ENCODE measurements at places on chromosomes 11 and 22.
A peak's percentile ranks its signal among the peaks of the same experiment; 100 is the strongest.

DNA sequence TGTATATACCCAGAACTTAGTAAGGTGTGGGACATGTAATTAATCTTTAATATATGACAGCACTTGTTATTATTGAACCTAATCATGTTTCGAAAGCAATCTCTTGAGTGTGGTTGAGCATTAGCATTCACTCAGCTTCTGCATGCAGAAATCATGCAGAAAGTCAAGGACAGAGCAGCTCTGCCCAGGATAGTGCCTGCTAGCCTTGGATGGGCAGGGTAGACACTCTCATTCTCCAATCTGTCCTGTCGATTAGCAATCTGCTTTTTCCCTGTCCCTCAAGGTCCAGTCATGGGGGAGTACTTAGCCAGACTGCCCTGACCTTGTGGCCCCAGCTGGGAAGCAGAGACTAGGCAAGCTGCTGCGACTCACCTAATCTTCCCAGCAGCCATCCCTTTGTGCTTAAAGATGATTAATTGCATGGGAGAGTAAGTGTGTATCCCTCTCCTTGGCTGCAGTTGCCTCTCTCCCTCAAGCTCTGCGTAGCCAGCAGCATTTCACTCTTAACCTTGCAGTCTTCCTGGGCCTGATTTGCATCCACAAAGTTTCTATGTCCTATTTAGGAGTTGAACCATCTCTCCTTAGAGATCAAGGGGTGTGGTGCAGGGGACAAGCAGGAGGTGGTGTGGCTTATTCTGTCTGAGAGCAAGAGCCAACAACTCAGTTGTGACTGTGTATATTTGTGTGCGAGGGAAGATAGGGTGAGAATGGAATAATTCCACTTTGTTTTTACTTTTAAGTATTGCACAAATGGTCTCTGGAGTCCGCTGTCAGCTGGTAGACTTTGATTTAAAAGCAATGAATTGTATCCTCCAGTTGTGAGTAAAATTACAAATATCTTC lies 101.4 kb downstream of the FDX1 start:
- no peak for DNase-seq

DNA sequence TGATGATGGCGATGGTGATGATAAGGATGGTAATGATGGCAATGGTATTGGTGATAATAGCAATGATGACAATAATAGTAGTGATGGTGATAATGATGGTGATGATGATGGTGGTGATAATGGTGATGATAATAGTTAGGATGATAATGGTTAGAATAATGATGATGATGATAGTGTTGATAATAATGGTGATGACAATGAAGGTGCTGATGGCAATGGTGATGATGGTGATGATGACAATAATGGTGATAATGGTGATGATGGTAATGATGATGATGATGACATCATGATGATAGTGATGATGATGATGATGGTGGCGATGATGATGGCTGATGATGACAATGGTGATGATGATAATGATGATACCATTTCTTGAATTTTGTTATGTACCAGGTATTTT lies 309.9 kb downstream of the MIAT start:
- no peak for DNase-seq

- DNase-seq, result no peak
Measured at GRCh38 chr11:78690352-78690987, 115.8 kb upstream of the NARS2 start.

GRCh38 chr11:27406498-27407354 lies 43.7 kb upstream of the CCDC34 start:
- DNase-seq, result no peak

DNA sequence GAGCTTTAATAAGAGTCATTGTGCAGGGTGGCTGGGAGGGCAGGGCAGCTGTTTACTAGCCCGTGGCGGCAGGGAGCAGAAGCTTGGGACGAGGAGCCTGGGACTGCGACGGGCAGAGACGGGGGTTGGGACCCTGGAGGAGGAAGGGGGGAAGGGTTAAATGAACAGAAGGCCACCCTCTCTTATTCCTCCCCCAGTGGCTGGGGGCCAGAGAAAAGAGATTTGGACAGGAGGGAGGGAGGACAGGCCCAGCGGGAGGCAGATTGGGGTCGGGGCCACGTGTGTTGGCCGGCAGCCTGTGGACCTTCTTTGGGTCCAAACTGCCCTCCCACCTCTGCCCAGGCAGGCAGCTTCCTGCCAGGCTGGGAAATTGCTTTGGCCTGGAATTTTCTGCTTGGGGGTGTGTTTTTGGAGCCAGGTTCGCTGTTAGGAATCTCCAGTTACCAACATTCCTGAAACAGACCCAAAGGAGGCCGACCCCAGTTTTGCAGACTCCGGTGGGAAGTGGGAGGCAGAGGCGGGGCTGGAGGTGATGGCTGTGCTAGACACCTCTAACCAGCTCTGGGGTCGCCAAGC lies 50.2 kb downstream of the APOL3 start:
- no peak for DNase-seq

GRCh38 chr11:112392904-112393303 lies 132.2 kb upstream of the PLET1 start:
- DNase-seq, result no peak

- DNase-seq, result no peak
Measured at GRCh38 chr11:65634905-65635731, 2.8 kb upstream of the SIPA1 start.

- no peak for DNase-seq
Measured at GRCh38 chr22:37544955-37545702, 15.2 kb upstream of the CDC42EP1 start.

DNA sequence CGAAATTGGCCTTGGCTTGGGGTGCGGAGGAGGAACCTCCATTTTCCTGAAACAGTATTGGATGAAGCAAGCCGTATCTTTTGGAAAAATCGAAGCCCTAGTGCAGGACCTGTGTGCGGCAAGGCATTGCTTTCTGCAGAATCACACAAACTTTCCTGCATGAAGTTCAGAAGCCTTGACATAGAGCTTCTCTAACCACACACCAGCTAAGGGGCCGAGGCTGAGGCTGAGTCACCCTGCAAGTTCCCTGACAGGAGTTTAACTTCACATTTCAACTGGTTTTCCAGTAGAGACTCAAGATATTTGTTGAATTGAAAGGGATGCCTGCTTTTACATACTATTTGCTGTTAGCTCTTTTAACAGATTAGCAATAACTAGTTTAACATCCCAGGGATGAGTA lies 67.8 kb downstream of the TCF20 start:
- no peak for DNase-seq

DNA sequence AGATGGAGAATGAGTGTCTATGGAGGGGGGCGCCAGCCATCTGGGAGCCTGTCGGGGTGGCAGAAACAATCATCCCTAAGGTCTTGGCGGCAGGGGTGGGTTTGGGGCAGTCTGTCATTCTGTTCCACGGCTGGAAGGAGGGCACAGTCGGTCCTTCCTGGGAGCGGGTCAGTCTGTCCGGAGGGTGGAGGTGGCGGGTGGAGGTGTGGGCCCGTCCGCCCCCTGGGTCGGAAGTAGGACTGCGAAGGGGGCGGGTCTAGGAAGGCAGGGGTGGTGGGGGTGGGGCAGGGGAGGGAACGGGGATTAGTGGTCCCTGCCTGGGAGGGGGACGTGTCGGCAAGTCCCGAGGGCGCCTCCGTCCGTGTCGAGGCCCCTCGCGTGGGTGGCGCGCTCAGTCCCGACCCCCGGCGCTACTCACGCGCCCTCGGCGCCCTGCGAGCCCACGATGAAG lies 461 bp downstream of the TBC1D10A start:
- no peak for DNase-seq

- DNase-seq, result no peak
Measured at GRCh38 chr11:49851511-49851910, 100.7 kb upstream of the OR4C13 start.

- no peak for DNase-seq
Measured at GRCh38 chr11:72676861-72677341, 2.7 kb upstream of the PDE2A start.

DNA sequence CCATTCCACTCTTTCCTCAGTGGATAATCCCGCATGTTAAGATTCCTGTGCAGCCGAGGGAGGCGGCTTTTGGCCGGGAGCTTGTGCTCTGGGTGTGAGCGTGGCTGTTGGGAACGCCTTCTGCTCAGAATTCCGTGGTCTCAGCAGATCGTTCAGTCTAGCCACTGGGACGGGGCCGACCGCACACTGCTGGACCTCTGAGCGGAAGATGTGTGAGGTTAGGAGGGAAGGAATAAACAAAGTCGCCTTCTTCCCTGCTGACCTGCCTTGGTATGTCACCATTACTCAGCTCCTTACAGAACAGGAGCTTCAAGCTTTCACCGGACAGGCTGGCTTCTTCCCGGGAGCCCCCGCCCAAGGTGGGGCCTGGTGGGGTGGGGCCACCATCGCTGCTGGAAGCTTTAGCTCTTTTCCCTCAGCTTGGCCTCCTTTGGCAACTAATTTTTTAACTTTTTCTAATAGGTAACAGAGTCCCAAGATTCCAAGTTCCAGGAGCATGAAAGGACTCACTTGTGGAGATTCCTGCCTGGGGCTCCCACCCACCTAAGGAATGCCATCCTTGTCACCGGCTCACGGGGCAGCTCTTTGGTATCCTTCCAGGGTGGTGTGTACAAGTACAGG lies 22.5 kb upstream of the SEPTIN5 start:
- no peak for DNase-seq

DNA sequence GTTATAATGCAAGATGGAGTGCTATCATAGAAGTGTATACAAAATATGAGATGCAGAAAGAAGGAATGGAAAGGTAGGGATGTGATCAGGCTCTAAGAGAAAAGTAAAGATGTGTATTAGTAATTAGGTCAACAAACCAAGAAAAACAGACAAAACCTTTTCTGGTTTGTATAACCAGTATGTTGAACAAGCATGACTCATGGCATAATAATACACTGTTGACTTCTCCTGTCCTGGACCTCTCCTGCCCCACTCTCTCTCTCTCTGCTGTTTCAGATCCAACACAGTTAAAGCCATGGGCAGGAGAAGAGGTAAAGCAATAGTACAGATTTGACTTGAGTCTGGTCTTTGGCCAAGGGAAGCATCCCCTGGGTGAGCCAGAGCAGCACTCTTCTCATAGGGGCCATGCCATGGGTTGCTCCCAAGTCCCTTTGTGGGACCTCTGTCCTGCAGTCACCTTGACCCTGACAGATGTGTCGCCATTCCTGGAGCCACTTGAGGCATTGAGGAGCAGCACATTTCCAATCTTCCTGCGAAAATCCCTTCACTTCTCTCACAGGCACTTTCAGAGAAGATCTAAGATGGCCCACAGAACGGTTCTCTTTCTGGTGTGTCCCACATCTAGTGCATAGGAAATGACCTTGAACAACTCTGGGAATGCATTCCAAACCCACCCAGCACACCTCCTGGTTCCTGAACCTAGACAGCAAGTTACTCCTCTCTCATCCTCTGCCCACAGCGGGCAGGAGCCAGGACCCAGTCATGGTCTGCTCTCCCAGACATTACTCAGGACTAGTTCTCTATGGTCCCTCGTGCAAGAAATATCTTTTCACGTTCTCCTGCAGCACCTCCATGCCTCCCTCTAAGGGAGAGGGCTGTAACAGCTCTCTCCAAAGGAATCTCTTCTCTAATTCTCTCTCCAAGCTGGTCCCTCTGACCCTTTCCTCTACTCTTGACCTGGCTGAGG lies 58.2 kb upstream of the PRSS23 start:
- peak; percentile 63 for DNase-seq

GRCh38 chr11:113705871-113706655 lies at the start of gene TMPRSS5:
Gene TMPRSS5, minus strand, starts transcription at chr11:113706308. Its CDS starts 84 bp downstream, at chr11:113706224.
- DNase-seq, result no peak

GRCh38 chr22:36026741-36027140 lies 1.9 kb downstream of the RBFOX2 start:
- no peak for DNase-seq

GRCh38 chr11:126311401-126312291 lies 7.8 kb downstream of the DCPS start:
- DNase-seq, result no peak

- no peak for DNase-seq
Measured at GRCh38 chr11:66032957-66033735, 6.9 kb upstream of the CATSPER1 start.

- DNase-seq, result no peak
Measured at GRCh38 chr22:33635766-33636165, 284.5 kb downstream of the LARGE1 start.

DNA sequence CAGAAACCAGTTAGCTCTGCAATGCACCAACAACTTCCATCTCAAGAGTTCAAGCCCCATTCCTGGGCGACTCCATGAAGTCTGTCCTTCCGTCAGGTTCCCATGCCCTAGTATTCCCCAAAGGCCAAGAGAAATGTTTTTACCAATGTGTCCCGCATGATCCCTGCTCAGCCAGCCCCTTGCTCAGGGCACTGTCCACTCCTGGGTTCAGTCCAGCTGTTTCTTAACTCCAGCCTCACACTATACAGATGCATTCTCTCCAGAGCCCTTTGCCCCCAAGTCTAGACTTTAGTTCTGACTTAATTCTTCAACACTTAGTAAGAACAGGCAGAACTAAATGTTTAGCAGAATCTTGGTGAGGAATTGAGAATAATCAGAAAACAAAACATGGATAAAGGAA lies 497.5 kb downstream of the SOX6 start:
- DNase-seq, result no peak

GRCh38 chr11:37712251-37712650 lies 1114.2 kb upstream of the RAG2 start:
- no peak for DNase-seq

DNA sequence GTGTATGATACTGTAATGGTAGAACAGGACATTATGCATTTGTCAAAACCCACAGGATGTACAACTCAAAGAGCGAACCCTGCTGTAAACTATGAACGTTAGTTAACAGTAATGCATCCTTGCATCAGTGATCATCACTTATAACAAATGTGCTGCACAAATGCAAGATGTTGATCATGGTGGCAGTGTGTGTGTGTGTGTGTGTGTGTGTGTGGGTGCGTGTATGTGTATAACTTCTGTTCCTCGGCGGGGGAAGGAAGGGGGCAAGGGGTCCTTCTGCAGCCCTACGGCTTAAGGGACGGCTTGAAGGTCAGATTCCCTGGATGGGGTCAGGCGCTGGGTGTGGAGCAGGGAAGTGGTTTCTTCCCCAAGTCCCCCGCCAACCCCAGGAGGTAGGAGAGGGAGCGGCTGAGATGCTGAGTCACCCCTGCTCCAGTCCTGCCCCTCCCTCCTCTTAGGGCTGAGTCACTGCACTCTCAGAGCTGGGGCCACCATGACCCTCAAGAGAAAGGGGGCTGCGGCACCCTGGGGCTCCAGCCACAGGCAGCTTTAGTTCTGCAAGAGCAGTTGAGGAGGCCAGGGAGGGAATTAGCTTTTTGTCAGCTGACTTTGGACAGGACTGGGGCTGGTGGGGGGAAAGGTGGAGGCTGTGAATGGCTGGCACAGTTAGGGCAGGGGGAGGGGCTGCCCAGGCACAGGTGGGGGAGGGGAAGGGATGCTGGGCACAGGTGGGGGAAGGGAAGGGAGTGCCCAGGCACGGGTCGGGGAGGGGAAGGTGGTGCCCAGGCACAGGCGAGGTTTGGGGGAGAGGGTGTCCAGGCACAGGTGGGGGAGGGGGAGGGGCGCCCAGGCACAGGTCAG lies 8.8 kb upstream of the CTSD start:
- DNase-seq, result peak; percentile 89
